ENCODE measurements at places on chromosomes 1 and 21.
A peak's percentile ranks its signal among the peaks of the same experiment; 100 is the strongest.

DNA sequence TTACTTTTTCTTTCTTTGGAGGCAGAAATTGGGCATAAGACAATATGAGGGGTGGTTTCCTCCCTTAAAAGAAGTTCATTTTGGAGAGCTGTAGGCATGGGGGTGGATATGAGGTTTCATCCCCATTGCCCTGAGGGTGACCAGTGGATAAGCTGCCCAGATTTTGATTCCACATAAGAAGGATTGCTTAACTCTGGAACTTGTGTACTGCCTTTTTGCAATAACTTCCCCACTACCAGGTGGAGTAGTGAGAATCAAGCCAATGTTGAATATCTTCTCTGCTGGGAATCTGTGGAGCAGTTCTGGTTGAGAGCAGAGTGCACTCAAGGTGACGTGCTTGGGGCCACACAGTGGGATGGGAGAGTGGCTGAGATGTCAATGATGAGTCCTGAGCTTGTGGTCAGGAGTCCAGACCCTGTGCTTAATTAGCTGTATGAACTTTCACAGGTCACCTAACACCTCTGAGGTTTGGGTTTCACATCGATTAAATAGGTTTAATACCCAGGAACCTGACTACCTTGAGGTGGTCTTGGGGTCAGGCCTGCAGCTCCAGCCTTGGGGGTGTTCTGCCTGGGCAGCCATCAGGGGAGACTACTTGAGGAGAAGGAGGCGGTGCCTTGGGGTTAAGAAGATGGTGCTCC, 152.9 kb downstream of the FCRL5 start:
- DNase-seq = no peak

DNA sequence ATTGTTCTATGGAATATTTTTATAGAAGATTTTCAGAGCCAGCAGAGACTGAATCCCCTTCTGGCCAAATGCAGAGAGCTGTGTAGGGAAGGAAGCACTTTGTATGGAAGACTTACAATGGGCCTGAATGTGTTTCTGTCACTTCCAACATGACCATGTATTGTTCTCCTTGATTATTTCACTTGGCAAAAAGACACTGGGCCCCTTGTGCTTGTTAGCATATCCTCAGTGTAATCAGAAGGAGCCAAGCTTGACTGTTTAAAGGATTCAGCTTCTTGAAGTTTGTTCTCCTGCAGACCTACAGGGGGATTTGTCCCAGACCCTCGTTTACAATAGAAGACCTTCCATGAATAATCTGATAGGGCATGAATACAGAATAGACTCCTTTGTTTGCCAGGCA, 48.1 kb upstream of the UBE2U start:
- no peak for DNase-seq

DNA sequence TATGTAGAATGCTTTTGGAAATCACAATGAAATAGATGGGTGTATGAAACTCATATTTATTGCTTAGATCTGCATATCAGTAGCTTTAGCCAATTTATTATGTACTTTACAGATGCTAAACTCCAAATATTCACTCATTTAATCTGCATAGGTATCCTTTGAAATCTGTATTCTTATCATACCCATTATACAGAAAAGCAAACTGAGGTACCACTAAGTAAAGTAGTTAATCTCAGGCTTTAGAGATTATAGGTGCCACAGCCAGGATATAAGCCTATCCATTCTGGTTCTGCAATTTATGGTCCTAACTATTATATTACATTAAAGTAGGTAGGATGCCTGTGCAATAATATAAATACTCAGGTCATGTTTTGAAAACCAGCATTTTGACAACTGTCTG, 369.4 kb downstream of the NCAM2 start:
- no peak for DNase-seq

GRCh38 chr1:151960780-151961513, 32.7 kb downstream of the S100A10 start:
- no peak for DNase-seq

GRCh38 chr1:109091078-109091838, 694 bp downstream of the TMEM167B start:
- DNase-seq = peak; percentile 59

DNA sequence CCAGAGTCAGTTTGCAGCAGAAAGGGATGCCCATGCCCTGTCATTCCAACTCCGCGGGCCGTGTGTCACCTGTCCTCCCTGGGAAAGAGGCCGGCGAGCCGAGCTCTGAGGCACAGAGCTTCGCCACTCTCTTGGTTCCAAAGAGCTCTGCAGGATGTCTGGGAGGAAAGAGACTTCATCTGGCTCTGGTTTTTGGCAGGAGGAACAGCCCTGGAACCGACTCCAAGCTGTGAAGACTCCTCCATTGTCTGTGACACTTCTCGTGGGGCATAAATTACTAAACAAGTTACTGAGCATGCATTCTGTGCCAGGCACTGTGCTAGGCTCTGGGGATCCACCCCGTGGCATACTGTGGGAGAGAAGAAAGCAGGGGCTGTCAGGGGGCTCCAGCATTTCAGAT, 3.9 kb upstream of the FAM151A start:
- no peak for DNase-seq

- DNase-seq = no peak
Measured at GRCh38 chr21:42384156-42384945, 11.5 kb downstream of the TMPRSS3 start.

DNA sequence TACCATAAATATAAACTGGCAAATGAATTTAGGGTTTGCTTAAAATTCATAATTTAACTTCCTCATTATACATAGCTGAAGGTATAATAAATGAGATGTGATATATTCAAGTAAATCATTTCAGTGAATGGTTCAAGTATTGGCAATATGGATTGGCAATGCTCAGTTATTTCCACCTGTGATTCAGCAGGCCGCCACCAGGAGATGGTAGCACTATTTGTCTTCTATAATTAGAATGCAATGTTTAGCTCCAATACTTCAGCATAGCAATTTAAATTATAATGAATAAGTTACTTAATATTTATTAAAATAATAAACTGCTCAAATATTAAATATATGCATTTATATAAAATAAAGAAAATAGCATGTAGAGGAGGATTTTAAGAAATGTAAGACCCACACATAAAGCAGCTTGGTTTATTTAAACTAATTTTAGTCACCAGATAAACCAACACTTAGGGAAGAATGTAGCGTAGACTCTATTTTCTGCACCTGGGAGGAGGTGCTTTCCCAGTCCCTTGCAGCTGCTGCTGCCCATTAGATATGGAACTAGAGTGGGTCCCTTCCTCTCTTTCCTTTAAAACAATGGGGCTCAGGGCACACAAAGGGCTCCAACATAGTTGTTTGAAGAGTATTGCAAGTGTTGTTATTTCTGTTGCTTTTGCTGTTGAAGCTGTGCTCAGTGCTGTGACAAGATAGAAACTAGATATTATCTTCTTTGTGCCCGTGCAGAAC, 62.1 kb downstream of the PLPPR4 start:
- DNase-seq = no peak

- peak; percentile 68 for DNase-seq
Measured at GRCh38 chr1:91511386-91511785, 10.7 kb downstream of the CDC7 start.

DNA sequence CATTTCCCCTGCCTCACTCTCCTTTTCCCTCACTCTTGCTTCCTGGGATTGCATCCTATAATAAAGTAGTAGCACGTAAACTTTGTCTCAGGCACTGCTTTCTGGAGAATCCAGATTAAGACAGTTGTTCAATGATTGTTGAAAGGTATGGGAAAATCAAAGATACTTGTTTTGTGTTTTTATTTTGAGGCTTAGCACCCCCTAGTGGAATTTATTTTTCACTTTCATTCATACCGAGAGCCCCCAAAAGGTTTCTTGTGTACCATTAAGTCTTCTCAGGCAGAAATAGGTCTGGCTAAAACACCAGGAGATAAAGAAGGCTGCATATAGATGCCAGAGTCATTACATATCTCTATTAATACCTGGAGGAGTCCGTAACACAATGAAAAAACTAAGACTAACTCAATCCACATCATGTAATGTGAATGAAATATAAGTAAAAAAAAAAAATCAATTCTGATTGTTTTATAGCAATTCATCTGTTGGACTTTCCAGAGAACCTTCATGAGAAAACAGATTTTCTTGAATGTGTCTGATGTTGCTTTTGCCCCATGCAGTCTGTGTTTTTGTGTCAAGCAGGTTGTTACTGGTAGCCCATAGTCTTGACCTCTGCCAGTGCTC, 103.5 kb downstream of the RPE65 start:
- DNase-seq = peak; percentile 46

DNA sequence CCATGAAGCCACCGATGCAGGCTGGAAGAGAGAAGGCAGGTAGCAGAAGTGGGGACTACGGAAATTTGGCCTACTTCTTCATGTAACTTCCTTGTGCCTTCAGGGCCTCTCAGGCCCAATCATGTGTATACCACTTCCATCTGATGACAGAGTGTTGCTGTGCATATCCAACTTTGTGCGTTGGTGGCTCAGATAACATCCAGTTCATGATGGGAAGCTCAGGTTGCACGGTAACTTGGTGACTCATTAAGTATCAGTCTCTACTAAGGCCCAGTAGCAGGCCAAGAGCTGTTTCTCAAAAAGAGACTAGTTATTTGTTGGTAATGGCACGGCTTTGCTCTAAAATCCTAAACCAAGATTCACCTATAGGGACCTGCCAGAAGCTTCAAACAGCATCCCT, 117.6 kb downstream of the LTN1 start:
- DNase-seq = peak; percentile 34

DNA sequence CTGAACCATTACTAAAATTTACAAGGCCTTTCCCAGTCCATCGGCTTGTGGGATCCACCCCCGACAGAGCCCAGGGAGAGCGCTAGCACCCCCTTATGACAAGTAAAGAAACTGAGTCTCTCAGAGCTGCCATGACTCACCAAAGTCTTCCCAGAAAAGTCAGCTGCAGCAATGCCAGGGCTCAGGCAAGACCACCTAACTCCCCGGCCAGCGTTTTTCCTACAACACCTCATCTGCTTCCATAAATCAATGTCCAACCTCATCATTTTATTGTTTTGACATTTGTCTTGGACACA, 15.0 kb downstream of the DHCR24 start:
- DNase-seq = no peak

DNA sequence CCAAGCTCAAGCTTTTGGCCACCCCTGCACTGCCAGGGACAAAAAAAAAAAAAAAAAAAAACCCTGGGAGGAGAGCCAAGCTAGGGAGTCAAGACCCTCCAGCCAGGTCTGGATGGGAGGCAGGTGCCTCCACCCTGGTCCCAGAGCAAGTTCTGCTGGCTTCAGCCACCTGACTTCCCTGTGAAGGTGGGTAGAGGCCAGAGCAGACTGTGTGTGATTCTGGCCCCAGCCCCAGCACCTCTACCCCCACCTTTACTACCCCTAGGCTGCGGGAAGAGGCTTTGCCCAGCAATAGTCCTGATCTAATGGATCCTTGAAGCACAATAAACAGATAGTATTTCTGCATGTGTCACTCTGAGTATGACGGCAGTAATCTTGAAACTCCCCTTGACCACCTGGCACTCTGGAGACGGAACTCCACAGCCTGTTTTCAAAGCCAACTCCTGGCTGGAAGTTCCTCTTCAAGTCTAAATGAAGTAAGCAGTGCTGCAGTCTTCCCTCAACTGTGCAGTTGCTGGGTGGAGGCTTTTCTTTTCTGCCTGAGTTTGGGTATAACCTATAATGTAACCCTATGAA, 9.8 kb downstream of the PDZK1IP1 start:
- no peak for DNase-seq

DNA sequence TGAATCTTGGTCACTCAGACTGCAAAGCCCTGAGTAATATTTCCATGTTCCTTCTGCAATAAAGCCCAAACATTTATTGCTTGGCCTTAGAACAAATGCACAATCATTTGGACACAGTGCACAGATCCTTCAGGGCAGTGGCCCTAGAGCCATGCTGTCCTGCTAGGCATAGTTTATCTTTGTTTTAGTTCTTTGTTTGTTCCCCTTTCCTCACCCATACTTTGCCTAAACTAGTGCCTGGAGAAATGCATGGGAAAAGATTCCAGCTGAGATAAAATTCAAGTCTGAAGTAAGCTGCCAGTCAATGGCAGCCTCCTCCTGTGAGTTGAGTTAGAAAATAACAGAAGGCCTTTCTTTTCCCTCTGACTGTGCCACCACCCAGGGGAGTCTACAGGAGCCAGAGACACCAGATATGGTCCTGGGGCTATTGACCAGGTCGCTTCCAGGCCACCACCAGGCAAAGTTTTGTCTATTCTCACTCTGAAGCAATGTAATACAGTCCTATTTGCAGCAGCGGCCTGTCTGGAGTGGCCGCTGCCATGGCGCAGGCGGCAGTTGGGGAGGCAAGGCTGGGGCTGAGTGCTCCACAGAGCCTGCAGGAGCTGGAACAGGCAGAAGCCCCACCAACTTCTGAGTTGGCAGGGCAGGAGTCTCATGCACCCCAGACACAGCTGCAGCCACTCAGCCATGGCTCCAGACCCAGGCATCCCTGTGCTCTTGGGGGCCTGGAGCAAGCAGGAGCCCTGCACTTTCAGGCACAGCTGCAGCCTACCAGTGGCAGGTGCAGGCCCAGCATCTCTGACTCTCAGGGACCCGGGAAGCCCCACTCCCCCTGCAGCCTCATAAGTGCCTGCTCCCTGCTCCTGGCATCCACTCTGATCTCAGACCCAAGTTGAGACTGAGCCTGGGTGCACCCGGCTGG, 258.6 kb downstream of the GPATCH2 start:
- no peak for DNase-seq

DNA sequence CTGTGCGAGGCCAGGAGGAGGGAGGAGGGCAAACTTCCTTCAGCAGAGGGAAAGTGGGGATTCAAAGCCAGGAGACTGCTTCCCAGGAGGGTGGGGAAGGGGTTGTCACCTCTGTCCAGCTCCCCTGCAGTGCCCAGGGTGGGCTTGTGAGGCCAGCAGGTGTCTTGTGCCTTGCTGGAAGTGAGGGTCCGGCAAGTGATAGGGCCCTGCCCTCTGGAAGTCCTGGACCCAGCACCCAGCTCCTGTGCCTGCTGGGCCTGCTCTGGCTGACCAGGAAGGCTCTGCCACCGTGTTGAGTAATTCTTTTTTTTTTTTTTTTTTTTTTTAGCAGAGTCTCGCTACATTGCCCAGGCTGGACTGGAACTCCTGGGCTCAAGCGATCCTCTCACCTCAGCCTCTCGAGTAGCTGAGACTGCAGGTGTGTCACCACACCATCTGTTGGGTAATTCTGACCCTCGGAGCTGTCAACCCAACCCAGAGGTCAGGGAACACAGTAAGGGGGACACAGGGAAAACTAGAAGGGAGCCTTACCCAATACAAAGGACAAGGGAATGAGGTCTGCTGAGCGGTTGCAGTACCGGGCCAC, 1.0 kb downstream of the BEST4 start:
- DNase-seq = no peak

DNA sequence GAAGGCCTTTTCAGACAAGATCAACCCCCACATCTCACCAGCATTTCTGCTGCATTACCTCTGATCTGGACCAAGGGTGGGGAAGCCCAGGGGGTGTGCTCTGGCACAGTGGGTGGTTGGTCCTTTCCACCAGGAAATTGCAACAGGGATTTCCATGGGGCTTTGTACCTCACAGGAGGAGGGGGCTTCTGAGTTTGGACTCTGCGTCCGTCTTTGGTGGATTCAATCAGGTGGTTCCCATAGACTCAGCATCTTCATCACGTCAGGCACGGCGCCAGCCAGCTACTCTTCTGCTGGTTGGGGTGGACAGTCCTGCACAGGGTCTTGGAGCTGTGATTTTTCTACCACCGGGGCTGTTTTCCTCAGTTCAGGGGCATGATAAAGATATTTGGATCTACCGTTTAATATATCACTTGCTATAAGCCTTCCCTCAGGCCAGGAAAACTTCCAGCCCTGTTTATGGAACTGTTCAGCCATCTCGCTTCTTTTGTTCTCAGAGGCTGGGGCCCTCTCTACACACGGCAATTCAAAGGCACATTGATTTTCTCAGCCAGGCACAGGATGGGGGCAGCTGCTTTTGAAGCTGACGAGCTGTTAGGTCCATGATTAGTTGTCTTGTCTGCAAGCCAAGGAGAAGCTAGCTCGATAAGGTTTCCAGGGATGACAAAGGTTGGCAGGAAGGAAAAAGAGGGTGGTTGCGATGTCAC, 467.3 kb downstream of the CAMTA1 start:
- no peak for DNase-seq
